ENCODE measurements at places on chromosomes 12 and 14.

- DNase-seq = no peak
Observed at GRCh38 chr12:104427547-104427938, 29.2 kb upstream of the CHST11 start.

DNA sequence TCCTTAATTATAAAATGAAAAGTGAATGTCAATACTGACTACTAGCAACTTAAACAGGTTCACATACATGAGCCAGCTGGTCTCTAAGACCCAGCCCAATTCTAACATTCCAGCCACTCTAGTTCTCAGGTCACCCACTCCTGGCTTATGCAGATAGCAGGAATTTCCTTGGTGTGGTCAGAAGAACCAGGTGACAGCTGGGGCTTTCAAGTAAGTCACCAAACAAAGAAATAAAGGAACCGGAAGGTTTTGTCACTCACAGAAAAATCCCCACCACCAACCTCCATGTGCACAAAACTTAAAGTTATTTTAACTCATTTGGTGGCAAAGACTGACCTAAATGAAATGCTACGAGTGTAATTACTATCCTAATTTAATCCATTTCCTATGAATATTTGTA, 129.6 kb upstream of the CDKN3 start:
- no peak for DNase-seq

- DNase-seq = no peak
Observed at GRCh38 chr12:124369827-124370378, 75.0 kb downstream of the RFLNA start.

DNA sequence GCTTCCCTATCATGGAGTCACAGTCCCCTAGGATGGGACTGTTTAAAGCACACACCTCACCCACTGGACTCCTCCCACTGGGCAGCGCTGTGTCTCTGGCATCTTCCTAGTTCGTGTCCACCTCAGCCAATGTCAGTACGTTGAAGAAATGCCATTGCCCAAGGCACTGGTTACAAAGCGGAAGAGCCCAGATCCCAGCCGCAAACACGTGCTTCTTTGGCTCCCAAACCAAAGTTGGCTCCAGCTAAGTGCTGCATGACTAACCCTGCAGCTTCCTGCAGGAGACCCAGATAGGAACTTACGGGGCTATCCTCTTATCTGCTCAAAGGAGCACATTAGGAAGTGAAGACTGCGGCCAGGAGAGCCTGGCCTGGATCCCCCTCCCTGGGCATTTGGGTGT, 9.3 kb downstream of the SYNE3 start:
- DNase-seq = peak; percentile 72

DNA sequence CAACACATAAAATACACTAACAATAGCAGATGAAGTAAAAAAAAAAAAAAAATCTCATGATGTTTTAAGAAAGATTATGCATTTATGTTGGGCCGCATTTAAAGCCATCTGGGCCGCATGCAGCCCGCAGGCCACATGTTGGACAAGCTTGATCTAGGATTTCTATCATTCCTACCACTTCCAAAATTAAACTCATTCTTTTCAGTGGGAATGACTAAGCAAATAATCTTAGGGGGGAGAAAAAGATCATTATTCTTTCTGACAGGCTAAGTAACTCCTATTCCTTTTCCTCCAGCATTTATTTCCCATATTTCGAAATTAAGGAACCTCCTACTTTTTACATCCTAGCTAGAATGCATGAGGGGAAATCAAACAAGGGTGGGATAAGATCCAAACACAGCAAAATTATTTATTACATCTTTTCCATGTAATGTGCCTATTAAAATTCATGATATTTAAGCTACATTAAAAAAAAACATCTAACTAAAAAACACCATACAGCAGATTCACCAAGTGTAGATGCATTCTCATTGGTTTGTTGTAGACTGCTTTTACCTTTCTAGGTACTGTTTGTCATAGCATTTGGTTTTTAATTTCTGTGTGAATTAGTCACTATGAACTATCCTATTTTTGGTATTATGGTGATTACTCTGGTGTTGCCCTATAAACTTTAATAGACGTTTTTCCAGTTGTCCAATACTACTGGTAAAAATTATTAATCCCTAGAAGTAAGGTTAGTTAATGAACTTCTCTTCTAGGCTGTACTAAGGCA, 76.1 kb downstream of the RASSF8 start:
- DNase-seq = no peak

GRCh38 chr14:89900802-89901201, 53.7 kb downstream of the EFCAB11 start:
- peak; percentile 34 for DNase-seq

DNA sequence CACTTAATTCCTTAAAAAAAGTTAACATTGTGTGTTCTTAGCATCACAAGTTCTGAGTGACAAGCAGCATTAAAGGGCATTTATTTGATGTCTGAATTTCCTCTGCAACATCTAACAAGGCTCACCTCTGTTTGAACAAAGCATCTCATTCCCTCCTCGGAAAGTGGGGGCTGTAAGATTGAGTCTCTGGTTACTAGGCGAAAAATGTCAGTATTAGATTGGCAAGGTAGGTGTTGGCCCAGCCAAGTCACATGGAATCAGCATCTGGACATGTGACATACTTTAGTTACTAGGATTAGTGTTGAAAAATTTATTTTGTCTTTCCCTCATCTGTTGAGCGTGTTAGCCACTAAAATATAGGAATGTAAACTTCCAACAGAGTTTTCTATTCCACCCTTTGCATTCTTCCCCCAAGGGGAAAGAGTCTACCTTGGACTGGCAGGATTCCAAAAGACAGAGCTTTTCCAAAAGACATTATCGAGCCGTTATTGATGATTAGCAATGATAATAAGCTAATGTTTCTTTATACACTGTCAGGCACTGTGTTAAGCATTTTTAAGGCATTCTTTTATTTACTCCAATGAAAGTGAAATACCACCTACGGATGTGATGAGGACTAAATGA, 194.9 kb upstream of the BTG1 start:
- peak; percentile 33 for DNase-seq

- no peak for DNase-seq
Observed at GRCh38 chr12:1787714-1788113, 32.7 kb upstream of the LRTM2 start.

DNA sequence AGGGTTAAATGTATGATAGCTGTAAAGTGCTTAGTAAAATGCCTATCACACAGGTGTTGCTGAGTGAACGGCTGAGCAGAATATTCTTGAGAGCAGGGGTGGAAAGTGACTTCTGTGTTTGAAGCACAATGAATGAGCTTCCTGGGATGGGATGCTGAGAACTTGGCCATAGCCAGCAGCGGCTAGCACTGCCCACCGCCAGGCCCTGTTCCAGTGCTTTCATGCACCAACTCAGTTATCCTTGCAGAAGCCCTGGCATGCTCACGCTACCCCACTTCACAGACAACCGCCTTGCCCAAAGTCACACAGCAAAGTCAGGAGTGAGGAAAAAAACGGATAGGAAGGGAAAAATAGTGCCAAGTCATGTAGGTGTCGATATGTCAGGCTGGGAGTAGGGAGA, 10.9 kb downstream of the DYNC1H1 start:
- DNase-seq = no peak

DNA sequence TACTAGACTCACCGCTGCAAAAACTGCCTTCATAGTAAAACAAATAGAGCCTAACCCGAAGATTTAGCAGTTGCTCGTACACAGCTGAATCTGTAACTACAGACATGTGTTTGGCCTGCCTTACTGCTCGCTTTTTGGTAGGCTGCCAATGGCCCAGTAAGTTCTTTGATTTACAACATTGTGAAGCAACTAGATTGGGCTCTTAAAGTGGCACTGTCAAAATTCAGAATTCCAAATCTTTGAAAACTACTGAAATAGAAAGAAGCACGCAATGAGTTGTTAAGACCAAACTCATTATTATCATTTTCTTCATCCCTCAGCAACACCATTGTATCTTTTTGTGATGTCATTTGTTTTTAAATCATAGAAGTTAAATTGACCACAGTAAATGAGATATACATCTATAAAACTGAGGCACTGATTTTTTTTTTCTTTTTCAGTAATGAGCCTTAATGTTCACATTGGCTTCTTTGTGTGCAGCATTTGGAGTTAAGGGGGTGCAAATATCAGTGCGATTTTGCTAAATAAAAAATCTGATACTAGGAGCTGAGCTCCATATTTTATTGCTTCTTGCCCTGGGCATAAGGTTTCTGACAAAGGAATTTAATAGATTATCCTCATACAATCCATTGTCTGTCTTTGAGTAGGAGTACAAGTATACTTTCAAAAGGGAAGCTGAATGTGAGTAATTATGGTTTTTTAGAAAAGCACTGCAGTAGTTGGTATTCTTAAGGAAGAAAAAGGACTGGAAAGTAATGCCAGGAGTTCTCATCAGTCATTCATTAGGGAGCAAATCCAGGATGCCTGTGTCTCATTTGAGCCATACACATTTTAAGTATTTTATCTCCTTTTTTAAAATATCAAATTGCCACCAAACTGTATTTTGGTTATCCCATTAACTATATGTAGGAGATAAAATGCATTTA, 138.5 kb downstream of the KICS2 start:
- DNase-seq = peak; percentile 95

- DNase-seq = no peak
Observed at GRCh38 chr12:111482462-111482861, 76.7 kb downstream of the SH2B3 start.

GRCh38 chr12:91935296-91935695, 210.3 kb downstream of the BTG1 start:
- DNase-seq = no peak

DNA sequence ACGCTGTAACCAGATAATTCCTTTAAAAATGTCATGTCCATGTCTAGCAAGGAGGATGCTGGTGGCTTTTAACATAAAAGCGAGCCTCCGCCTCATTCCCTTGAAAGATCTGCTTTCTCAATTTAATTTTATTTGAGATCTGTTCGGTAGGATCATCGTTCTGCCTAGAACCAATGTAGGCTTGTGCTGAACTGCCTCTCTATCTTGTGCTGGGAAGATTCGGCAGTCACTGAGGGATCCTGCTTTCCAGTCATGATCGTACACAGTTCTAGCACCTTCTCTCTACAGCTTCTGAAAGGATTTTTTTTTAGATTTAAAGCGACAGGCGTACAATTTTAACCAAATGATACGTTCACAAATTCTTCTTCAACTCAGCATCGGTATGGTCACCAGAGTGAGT, 54.3 kb downstream of the PEBP1 start:
- DNase-seq = peak; percentile 74

DNA sequence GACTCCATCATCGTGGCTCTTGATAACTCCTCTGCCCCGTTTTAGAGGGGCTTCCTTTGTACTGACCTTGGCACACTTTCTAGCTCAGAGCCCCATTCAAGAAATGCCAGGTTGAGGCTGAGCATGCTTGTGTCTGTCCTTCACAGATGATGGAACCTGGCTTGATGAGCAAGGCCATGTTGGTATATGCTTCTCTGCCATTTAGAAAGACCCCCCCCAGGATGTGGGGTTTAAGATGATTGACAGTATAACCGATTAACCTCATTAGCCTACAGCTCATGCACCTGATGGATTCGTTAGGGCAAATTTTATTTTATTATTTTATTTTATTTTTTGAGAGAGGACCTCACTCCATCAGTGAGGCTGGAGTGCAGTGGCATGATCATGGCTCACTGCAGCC, 21.0 kb downstream of the BATF start:
- no peak for DNase-seq

DNA sequence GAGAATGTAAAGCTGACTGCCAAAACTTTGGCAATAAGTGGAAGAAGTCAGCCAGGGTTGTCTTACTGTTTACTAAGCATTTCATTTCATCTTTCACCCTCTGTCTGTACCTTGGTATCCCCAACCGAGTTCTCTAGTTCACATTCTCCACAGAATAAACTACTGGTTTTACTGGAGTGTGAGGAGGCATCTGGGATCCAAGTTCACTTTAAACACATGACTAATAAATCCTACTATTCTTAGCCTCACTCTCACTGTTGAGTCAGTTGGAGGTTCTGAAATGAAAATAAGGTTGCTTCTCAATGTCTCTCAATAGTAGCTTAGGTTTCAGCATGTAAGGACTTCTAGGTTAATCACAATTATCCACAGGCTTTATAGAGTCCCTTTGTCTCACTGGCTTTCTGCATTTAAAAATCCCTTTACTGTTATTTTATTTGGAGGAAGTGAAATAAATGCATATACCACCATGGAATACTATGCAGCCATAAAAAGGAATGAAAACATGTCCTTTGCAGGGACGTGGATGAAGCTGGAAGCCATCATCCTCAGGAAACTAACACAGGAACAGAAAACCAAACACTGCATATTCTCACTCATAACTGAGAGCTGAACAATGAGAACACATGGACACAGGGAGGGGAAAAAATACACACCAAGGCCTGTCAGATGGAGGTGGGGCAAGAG, 95.8 kb downstream of the EPS8 start:
- no peak for DNase-seq

DNA sequence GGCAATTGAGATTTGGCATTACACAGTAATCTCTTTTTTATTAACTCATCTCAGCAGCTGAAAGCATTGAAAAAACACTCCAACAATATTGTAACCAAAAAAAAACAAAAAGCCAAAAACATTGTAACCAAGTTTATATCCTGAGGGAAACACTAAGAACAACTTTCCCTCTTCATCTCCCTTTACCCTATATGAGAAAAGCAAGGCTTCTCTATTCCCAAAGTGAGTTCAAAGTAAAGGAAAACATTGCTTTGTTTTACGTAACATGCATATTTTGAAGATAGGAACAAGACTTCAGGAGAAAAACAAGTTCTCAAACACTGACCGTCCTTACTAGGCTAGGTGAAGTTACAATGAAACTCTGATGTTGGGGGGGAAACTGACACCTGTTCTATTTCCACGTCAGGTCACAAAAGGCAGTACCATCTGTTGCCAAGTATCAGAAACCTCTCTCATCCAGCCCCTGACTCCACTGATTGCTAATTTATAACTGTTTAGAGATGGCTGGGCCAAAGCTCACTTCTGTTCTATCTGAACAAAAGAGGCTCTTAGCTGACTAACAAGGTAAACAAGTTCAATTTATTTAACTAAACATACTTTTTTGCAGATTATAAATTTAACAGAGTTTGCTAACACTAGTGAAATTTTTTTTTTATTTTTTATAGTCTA, 67.9 kb upstream of the PLXNC1 start:
- no peak for DNase-seq

DNA sequence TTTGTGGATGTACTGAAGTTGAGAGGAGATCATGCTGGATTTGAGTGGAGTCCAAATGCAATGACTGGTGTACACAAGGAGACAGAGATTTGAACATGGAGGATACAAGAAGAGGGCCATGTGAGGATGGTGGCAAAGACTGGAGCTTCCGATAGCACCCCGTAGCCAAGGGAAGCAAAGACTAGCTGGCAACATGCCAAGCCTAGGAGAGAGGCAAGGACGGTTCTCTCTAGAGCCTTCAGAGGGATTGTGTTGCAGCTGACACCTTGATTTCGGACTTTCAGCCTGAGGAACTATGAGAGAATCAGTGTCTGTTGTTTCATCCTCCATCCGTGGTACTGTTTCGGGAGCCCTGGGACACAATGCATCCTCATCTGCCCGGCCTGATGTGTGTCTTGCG, 202.5 kb downstream of the SLC15A4 start:
- DNase-seq = no peak

DNA sequence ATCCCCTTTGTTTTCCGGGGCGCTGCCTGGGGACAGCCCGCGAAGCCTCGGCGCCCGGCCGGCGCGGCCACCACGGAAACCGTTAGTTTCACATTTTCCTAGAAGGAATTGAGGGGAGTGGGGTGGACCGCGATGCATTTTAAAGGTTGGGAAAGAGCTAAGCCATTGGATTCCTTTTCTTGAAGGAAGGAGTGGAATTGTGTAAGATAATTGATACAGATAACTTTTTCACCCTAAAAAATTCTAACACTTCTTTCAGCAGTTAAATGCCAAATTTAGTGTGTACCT, 137.1 kb downstream of the MON2 start:
- no peak for DNase-seq
